CD4-positive, alpha-beta T cell treated with Interleukin-15 for 1 hour (primary cell): ENCODE measurements at places on chromosomes 5 and 9.

- peak; percentile 54 for DNase-seq
Observed at GRCh38 chr9:3528451-3528850, 2.6 kb upstream of the RFX3 start.

DNA sequence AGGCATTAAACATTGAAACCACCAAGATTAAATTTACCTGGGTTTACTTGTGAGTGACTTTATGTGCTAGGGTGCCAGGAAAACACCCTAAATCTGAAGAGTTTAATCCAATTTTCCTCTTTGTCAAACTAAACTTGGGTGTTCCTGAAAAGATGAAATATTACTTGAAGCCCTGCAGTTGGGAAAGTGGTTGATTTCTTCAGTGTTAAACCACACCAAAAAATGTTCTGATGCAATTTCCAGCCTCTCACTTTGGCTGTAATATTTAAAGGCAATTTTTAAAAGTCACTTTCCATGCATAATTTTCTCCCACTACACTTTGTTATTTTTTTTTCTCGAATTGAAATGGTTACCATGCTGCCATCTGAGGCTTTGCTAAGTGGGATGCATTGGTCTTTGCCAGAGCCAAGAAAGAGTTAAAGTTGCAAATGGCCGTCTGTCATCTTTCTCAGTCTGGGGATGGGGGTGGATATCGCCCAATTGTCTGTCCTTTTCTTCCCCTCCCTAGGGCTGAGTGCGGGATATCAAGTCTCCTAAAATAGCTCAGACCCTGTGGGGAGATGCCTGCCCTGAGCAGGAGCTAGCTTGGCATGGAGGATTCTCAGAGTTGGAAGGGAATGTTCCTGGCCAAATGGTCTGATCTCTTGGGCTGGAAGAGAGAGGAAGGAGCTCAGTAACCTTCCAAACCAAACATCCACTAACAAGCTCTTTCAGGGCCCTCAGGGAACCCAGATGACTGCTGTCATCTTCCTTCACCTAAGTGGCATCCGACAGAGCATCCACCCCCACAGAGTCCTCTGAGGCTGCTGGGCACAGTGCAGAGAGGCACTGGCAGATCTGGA, 13.6 kb upstream of the SHB start:
- DNase-seq = no peak

- no peak for DNase-seq
Observed at GRCh38 chr9:19663570-19663969, 125.3 kb downstream of the SLC24A2 start.

GRCh38 chr9:130262061-130262745, 3.4 kb upstream of the HMCN2 start:
- no peak for DNase-seq

DNA sequence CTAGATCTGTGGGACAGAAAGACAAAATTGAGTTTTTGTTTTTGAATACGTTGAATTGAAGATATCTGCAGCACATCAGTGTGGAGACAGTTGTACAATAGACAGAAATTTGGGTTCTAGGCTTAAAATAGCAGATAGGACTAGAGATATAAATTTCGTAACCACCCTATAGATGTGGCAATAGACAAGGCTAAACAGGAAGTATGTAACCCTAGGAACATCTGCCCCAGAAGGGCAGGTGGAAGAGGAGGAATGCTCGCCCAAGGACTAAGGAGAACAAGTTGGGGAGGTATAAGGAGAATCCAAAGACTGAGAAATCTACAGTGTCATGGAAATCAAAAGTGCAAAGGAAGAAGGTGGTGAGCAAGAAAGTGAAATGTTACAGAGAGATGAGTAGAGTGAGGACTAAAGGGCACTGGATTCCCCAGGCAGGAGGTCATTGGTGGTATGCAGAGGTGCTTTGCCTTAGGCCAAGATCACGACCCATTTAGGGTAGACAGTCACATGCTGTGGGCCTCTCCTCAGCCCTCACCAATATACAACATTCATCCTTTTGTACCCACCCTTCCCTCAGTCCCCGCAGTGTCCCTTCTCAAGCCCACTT, 109.1 kb upstream of the ELL2 start:
- no peak for DNase-seq

- DNase-seq = no peak
Observed at GRCh38 chr5:57725658-57726504, 243.3 kb upstream of the ACTBL2 start.

GRCh38 chr9:123893831-123894460, 36.0 kb downstream of the DENND1A start:
- no peak for DNase-seq

GRCh38 chr5:151100681-151101080, 19.8 kb upstream of the TNIP1 start:
- DNase-seq = no peak

- no peak for DNase-seq
Observed at GRCh38 chr9:20984506-20984905, 46.9 kb downstream of the HACD4 start.

DNA sequence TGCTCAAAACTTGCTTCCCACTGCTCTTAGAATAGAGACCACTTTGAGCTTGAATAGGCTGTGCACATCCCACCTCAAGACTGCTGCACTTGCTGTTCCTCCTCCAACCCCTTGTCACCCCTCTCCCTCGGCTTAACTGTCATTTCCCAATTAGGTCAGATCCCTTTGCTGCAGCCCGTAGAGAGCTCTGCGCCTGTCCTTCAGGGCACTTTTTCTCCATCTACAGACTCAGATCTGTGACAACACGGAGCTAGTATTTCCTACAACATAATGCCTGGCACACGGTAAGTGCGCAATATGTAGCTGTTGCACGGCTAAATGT, 485 bp upstream of the HABP4 start:
- DNase-seq = no peak

- DNase-seq = no peak
Observed at GRCh38 chr5:143354025-143354424, 49.5 kb downstream of the NR3C1 start.

GRCh38 chr5:6475626-6476312, 27.1 kb downstream of the UBE2QL1 start:
- no peak for DNase-seq

DNA sequence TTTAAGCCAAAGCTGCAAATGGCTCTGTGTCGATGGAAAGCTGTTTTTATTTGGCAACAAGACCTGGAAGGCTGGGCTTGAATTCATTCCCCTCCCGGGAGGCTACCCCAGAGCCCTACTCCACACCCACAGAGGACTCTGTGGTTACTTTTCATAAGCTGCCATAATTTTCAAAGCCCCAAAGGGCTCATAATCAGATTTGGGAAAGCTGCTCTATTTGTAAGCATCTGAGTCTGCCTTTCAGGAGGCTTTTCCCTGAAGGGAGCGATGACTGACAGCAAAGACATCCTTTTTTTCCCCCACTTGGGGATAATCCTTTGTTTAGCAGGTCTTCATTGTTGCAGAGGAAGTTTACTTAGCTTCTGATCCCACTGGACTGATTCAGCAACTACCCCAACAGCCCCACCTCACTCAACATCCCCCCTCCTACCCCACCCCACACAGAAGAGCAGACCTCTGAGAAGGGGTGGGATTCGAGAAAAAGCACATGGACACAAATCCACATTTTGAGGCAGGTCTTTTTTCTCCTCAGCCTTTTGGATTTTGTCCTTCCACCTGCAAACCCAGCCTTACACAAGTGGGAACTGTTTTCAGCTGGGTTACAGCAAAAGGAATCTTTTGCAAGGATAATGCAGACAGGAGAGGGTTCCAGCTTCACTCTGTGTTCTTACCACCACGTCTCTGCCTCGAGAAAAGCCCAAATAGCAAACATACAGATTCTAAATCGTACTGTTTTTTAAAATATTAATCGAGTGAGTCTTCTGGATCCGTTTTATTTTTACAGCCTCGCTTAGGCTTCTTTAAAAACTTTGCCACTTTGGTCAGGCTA, 244.4 kb upstream of the TUT7 start:
- DNase-seq = no peak

DNA sequence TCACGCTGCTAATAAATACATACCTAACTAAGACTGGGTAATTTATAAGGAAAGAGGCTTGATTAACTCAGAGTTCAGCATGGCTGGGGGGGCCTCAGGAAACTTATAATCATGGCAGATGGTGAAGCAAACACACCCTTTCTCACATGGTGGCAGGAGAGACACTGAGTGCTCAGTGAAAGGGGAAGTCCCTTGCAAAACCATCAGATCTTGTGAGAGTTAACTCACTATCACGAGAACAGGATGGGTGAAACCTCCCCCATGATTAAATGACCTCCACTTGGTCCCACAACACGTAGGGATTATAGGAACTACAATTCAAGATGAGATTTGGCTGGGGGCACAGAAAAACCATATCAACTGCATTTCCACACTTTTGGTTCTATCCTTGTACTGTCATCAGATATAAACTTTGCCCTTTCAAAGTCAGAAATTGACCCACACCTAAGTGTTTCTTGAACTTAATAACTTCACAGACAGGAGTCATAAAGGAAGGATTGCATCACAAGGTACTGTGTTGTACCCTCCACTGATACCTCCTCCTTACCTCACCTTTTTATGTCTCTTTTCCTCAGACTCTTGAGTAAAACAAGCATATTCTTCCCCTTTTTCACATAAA, 319.1 kb upstream of the PIK3R1 start:
- no peak for DNase-seq

DNA sequence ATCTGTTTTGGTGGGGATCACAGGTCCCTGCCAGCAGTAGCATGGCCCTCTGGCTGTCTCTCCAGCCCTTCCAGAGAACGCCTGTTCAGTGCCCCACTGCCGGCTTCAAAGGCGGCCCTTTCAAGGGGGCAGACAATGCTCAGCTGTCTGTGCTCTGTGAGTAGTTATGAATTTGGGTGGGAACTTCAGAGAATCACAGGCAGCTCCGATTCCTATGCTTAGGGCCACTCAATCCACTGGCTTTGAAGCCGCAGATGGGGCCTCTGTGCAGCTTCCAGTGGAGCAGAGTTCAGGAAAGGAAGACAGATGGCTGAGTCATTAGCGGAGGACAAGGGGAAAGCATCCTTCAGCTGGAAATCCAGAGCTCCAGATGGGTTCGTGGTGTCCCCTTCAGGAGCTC, 42.4 kb downstream of the NKX2-5 start:
- no peak for DNase-seq

GRCh38 chr5:163706053-163706771, 200.8 kb downstream of the MAT2B start:
- no peak for DNase-seq

DNA sequence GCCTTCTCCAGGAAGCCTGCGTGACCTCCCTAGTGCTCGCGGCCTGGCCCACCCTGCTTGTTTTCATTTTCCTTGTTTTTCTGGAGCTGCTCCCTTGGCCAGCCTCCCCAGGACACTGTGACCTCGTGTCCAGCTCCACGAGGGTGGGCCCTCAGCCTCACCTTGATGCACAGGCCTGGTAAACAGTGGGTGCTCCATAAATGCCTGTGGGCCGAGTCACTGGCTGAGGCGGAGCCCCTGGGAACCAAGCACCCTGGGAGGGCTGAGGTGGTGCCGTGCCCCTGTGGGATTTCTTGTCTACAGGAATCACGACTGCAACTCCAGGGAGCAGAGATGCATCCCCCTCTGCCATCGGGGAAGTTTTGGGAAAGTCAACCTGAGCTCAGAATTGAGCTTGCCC, 17.2 kb downstream of the FAM163B start:
- DNase-seq = no peak

DNA sequence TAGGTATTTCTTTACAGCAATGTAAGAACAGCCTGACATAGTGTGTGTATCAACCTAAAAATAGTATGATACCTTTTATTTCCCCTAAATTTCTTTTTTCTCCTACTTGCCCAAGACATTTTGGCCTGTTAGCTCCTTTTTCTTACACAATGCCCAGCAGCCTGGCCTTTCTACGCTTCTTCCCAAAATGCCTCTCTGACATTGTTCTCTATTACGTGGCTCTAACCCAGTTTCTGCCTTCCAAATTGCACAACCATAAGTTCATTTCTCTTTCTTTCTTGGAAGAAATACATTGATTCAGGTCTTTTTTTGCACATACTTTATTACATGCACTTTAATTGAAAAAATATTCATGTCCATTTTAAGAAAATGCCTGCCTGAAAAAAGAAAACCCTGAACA, 408.2 kb downstream of the PRR16 start:
- DNase-seq = no peak

DNA sequence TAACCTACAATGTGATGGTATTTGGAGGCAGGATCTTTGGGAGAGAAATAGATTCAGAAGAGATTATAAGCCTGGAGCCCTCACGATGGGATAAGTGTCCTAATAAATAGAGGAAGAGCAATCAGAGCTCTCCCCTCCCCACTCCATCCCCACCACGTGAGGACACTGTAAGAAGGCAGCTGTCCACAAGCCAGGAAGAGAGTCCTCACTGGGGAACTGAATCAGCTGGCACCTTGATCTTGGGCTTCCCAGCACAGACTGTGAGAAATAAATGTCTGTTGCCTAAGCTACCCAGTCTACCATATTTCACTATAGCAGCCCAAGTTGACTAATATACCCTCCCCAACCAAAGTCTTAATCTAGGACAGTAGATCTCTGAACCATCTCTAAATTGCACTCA, 118.1 kb downstream of the SUSD1 start:
- DNase-seq = no peak

- no peak for DNase-seq
Observed at GRCh38 chr5:152277936-152278335, 127.1 kb downstream of the NMUR2 start.

DNA sequence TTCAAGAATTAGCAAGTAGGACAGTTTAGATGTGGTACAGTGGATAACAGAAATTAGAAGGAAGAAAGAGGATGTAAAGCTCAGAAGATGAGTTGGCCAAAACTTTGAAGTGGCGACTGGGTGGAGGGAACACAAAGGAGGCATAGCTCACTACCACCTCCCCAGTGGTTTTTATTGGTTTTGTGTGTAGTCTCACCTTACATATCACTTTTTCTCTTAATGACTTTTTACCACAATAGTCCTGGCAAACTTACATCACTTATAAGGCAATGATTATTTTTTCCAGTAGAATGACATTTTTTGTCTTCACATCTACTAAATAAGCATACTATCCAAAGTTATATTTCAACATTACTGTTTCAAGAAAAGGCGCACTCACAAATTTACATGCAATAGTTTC, 49.2 kb upstream of the FBN2 start:
- no peak for DNase-seq

DNA sequence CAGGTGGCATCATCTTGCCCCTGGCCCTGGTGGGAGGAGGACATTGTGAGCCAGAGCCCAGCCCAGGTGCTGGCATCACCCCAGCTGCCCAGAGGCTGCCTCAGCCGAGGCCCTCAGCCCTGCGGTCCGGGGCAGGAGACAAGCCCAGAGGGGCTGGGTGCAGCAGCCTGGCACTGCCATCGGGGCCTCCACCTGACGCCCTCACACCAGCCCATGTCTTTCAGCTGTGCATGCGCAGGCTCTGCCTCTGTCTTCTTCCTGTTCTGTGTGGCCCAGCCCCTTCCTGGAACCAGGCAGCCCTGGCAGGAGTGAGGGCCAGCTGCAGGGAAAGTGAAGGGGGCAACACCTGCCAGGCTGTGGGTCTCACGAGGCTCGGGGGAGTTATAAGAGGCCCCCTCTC, 4.8 kb upstream of the CEL start:
- DNase-seq = no peak

- no peak for DNase-seq
Observed at GRCh38 chr9:14888875-14889274, 21.4 kb downstream of the FREM1 start.

GRCh38 chr9:81595887-81596543, 93.3 kb downstream of the TLE1 start:
- no peak for DNase-seq

GRCh38 chr9:125495172-125496119, 211.6 kb downstream of the MAPKAP1 start:
- DNase-seq = no peak
